Fibroblast of villous mesenchyme (primary cell): ENCODE measurements at places on chromosomes 3 and 15. TPM values are rescaled to one million over a fixed set of nuclear protein-coding genes. Genes with fewer than 3 reads are reported as not detected.
A peak's percentile ranks its signal among the peaks of the same experiment; 100 is the strongest.

Gene GOLGA8J
- total RNA-seq = not detected in 2 replicates

GRCh38 chr3:81349816-81350340 is 411.6 kb downstream of the GBE1 start:
- DNase-seq = no peak

- no peak for DNase-seq
Observed at GRCh38 chr3:123412076-123412475, 36.8 kb downstream of the ADCY5 start.

Gene PLSCR4
- 13.5 and 22.9 TPM in 2 replicates for total RNA-seq

GRCh38 chr3:17355591-17355990 is 386.8 kb downstream of the TBC1D5 start:
- DNase-seq = peak; percentile 49

- no peak for DNase-seq
Observed at GRCh38 chr15:93164409-93164808, 75.4 kb upstream of the RGMA start.

DNA sequence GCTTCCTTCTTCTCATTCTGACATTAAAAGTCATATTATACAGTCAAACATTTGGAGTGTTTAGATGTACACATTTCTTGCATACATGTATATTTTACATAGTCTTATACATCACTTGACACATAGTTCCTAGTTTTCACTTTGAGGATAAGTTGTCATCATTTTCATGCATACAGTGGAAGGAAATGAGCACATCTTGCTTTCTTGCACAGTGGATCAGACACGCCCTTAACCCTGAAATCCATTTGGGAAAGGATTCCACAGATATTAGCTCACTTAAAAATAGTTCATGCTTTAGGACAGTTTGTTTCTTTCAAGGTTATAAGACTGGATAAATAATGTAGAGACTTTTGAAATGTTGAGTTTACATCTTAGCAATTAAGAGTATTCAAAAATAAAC is 148.6 kb upstream of the MME start:
- DNase-seq = peak; percentile 79

Gene UCN2
- 6.0 and 11.9 TPM in 2 replicates for total RNA-seq

Gene ITIH3
- 1.6 and 8.2 TPM in 2 replicates for total RNA-seq

Gene VIPR1
- 0.32 TPM in 1 of 2 replicates, not detected in the other for total RNA-seq

DNA sequence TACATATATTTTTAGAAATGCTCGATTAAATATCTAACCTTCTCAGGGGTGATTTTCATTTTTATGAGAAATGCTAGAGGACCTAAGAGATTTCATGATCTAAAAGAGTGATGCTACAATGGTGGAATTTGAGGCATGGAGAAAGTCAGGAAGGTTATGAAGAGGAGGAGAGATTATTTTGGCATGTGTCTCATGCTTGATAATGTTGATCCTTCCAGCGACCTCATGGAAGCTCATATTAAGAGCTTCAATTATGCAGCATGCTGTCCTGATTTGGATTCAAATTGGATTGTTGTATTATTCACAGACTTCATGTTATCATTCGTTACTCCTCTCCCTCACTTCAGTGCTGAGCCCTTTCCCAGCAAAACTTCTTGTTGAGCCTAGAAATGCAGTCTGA is 112.5 kb downstream of the RAP2B start:
- no peak for DNase-seq

GRCh38 chr3:129673897-129674797 is 67.7 kb upstream of the PLXND1 start:
- no peak for DNase-seq
